ENCODE measurements at places on chromosomes 2 and 18.

- DNase-seq: no peak
Observed at GRCh38 chr18:48949050-48949605, 1.6 kb downstream of the SMAD7 start.

DNA sequence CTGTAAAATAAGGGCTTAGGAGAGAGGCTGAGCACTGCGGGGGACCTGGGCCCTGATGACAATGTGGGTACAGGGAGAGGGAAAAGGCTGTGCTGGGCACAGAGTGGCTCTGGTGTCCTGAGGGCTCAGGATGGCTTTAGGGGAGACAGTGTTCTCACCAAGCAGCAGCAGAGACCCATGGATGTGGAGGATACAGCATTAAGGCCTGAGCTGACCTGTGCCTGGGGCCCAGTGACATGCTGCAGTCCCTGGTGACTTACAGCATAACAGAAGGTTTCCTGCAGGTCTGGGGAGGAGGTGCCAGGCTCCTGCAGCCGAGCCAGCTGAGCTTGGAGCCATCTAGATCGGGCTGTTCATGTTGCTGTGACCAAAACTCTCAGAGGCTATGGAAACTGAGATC, 191.3 kb upstream of the SMAD2 start:
- DNase-seq: no peak

- DNase-seq: peak; percentile 82
Observed at GRCh38 chr2:37833423-37833822, 91.7 kb upstream of the RMDN2 start.

DNA sequence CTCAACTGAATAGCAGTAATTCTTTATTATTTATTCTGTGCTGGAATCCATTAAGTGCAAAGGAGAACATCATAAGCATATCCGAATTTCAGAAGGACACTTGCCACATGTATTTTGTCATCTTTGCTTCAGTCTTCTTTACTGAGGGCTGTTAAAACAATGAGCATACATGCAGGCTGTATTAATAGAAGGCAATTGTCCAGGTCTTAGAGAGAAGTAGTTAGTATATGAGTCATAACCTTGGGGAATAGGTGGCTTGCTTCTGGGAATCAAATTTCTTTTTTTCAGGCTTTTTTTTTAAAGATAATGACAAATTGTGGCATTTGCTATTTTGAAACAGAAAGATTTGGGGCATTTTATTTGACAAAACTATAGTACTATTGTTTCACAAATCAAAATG, 773.5 kb downstream of the CNTNAP5 start:
- DNase-seq: no peak

DNA sequence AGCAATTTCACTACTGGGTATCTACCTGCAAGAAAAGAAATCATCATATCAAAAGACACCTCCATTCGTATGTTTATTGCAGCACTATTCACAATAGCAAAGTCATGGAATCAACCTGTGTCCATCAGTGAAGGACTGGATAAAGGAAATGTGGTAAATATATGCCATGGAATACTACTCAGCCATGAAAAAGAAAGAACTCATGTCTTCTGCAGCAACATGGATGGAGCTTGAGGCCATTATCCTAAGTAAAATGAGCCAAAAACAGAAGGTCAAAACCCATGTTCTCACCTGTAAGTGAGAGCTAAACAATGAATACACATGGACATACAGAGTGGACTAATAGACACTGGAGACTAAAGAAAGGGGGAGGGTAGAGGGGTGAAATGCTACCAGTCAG, 322.2 kb downstream of the ZNF521 start:
- DNase-seq: no peak

DNA sequence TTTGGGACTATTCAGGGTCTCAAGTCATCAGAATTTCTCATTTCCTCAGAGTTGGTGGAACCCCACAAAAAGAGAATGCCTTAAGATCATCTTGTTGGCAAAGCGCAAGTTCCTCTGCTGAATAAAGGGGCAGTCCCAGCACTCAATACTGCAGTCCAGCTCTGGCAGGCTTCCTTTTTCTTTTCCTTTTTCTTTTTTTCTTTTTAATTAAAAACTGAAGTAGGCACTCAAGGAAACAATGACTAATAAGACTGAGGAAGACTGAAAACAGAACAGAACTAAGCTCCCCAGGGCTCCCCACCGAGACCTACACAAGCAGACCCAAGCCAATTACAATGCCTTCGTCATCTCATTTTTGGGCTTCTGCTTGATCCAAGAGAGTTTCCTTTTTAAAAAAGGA, 82.0 kb downstream of the STK39 start:
- DNase-seq: peak; percentile 69

DNA sequence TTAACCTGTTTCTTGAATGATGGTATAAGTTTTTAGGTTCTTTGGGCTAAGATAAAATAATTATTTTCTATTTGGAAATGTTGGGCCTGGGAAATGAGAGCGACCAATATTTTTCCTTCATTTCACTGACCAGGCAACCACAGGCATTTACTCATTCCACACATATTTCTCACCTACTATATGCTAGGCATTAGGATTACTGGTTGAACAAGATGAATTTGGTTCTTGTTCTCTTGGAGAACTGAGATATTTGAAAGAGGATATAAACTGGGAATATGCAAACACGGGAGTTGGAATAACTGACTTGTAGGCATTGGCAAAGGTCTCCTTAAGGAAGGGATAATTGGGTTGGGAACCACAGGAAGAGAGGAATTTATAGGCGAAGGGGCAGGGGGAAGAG, 3.9 kb upstream of the MYL1 start:
- DNase-seq: no peak

- DNase-seq: no peak
Observed at GRCh38 chr2:18342901-18343300, 217.6 kb downstream of the RDH14 start.

GRCh38 chr2:198359308-198359707, 554.9 kb downstream of the PLCL1 start:
- no peak for DNase-seq

DNA sequence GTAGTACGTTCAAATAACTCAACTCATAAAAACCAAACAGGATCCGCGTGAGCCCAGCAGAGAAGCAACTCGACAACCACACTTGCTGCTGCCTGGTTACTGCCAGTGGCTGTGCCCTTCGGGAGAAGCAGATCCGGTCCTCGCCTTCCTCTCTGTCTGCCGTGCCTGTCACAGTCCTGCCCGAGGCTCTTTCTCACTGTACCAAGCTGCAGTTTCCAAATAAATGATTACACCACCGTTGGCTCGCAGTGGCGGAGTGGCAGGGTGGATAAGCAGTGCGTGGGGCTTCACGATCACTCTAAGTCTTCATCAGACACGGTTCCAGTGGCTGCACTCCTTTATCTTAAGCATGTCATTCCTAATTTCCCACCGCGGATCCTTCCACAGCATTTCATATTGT, 26.1 kb upstream of the SALL3 start:
- DNase-seq: no peak

DNA sequence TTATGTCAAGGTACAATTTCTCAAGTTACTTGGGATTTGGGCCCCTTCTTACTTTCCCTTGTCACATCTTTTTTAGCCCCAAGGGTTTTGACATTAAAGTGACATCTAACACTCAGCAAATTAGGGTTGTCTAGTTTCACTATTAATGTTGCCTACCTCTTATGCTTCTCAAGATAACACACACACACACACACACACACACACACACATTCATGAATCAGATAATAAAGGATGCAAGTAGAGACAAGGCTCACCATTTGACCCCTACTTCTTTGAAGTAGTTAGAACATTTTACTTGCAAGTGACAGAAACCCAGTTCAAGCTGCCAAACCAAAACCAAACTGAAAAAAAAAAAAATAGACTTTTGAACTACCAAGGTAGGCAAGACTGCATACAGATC, 138.8 kb downstream of the TRIB2 start:
- DNase-seq: no peak

DNA sequence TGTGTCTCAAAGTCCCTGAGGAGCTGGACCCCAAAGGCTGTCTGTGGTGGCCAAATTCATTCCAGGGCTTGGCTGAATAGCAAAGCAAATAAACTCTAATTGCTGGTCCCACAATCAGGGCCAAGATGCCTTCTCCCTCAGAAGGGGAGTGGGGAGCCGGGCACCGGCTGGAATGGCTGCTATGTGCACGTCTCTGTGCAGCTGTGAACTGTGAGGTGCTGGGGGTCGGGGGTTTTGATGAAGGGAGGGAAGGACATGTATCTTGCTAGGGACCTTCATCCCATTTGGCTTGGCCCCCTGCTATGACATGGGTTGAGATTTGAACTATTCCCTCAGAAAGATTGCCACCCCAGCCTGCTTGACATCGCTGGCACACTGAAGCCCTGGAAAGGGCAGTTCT, 60.4 kb downstream of the CIB4 start:
- no peak for DNase-seq

DNA sequence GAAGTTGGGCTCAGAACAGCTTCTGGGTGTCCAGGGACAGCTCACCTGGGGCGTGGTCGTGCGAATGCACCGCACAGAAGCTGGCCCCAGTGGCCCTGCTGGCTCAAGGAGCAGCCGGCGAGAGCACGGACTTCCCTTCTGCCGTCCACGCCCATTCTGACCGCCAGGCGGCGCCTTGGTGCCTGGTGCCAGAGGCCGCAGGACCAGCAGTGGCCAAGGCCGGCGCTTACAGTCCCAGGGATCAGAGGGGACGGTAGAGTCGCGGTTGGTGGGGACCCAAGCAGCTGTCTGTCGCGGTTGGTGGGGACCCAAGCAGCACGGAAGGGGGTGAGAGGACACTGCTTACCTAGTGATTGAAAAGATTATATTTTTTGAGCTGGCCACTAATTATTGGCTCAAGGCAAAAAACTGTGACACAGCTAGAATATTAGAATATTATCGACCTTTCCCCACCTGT, 25.7 kb downstream of the NPPC start:
- peak; percentile 34 for DNase-seq

GRCh38 chr2:196592331-196592910, 47.1 kb upstream of the CCDC150 start:
- DNase-seq: peak; percentile 44

DNA sequence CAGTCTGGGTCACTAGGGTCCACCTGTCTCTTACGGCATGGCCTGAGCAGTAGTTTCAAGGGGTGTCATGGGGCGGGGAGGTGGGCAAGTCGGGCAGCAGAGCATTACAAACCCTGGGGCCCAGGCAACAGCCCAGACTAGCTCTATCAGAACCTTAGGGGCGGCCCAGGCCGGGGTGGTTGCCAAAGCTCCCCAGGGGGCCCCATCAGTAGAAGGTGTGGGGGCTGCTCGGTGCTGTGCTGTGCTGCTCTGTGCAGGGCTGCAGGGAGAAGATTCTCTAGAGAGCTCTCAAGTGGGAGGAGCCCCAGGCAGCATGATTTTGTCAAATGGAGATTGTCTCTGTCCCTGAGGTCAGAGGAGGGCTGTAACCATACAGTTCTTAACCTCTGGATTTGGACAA, 36.4 kb upstream of the SLC14A1 start:
- no peak for DNase-seq

DNA sequence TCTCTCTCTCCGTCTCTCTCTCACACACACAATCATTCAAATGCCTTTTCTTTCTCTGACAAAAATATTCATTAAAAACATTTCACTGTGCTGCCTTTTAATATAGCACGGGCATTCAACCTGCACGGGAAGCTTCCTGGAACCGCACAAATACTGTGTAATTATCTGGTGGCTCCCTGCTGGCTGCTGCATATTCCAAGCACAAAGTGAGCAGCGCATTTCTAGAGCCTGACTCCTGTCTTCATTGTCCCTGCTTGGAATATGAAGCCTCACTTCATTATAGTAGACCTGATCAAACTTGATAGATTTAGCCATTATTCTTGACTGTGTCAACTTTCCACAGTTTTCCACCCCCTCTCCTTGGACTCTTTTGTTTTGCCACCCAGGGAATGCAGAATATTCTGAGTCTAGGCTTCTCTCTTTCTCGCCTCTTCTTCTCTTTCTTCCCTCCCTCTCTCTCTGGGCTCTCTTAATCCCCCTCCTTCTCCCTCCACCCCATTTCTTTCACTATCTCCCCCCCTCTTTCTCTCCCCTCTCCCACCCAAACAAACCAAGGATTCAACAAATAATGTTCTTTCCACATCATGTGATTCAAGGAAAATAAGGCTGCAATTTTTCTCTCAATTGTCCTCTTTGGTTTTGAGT, 672.1 kb upstream of the FANCL start:
- DNase-seq: no peak

- DNase-seq: no peak
Observed at GRCh38 chr2:20282916-20283592, 58.1 kb upstream of the SDC1 start.

GRCh38 chr2:237153181-237153580, 67.5 kb downstream of the COPS8 start:
- no peak for DNase-seq

DNA sequence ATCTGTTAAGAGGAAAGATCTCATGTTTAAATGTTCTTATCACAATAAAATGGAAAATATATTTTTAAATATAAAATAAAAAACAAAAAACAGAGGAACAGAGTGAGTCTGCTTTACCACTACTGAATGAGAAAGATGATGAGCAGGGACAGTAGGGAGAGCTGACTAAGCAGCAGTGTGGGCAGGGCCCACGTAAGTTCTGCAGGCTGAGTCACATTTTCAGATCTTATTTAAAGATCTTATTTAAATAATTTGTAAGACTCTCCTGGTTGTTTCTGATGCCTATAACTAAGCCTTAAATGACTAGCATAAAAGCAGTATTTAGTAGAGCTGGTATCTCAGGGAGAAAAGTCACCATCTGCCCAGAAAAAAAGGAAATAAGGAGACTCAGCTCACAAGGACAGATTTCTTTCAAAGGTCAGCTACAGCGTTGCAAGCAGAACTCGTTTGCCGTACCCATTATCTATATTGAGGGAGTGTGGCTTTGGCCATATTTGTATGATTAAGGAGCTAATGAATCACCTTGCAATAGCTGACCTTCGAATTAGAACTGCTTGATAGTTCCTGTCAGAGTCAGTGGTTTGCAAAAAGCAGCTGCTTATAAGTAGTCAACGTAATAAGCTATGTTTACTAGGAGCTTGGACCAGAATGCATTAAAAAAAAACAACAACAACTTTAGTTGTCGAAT, 322.1 kb upstream of the CHAC2 start:
- DNase-seq: peak; percentile 17

GRCh38 chr2:28291811-28292440, 100.7 kb upstream of the FOSL2 start:
- peak; percentile 87 for DNase-seq

- DNase-seq: no peak
Observed at GRCh38 chr18:25332002-25332401, 20.0 kb downstream of the ZNF521 start.

DNA sequence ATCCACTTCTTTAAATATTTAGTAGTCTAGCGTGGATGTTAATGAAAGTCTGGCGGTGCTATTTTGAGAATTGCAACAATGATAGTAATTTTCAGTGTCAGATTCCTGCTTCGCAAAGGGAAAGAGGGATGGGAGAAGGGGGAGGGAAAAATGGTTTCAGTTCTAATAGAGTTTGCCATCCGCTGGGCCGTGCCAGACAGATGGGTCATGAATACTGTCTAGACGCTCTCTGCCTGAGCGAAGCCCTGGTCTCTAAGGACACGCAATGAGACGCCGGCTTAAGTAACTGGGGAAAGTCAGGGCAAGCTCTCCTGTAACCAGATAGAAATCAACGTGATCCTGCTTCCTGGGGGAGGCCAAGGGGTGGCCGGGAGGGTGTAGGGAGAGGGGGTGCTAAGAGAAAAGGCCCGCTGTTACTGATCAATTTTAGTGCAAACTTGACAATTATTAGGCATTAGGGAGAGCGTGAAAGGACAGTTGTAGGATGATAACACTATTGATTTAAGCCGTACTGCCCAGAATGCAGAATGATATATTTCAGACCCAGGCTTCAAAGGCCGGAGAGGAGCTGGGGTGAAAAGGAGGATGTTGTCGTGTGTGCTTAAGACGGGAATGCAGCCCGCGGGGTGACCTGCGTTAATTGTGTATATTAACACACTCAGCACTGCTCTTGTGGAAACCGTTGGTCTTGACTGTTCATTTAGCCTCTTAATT, 229.2 kb downstream of the LDLRAD4 start:
- peak; percentile 80 for DNase-seq

Measured in fibroblast of skin of right quadriceps (primary cell).